Renal cortical epithelial cell (primary cell): ENCODE measurements at places on chromosomes 3 and 15. TPM values are rescaled to one million over a fixed set of nuclear protein-coding genes. Genes with fewer than 3 reads are reported as not detected.

Gene ZPLD1
- total RNA-seq: 58.6 and 74.8 TPM in 2 replicates

Gene GASK1A
- 0.25 and 0.87 TPM in 2 replicates for total RNA-seq

Gene P2RY14
- total RNA-seq: not detected in 2 replicates

Gene VPS39
- 26.4 and 62.5 TPM in 2 replicates for total RNA-seq

Gene TERC
- total RNA-seq: 16.7 and 685 TPM in 2 replicates

Gene CXCR6
- not detected in 2 replicates for total RNA-seq

Gene PRSS50
- total RNA-seq: 0.17 TPM in 1 of 2 replicates, not detected in the other

Gene KCNMB2
- not detected in 2 replicates for total RNA-seq

Gene TMEM39A
- total RNA-seq: 30.0 and 36.1 TPM in 2 replicates

Gene POLQ
- 0.45 and 3.8 TPM in 2 replicates for total RNA-seq

Gene THAP10
- 1.0 and 2.4 TPM in 2 replicates for total RNA-seq

Gene ANKDD1A
- total RNA-seq: 0.35 and 1.1 TPM in 2 replicates

Gene FILIP1L
- total RNA-seq: 18.9 and 111 TPM in 2 replicates

Gene PEX11A
- total RNA-seq: 3.3 and 11.6 TPM in 2 replicates

Gene ATP13A5
- not detected in 2 replicates for total RNA-seq

Gene PAQR9
- 0.17 and 0.20 TPM in 2 replicates for total RNA-seq

Gene TMEM40
- total RNA-seq: 0.10 and 3.3 TPM in 2 replicates

Gene ITIH1
- not detected in 2 replicates for total RNA-seq

Gene COPG1
- 240 and 286 TPM in 2 replicates for total RNA-seq

Gene AP3B2
- total RNA-seq: 0.17 and 1.5 TPM in 2 replicates

Gene TIMP4
- 0.25 and 0.69 TPM in 2 replicates for total RNA-seq

Gene ACTRT3
- 12.3 and 14.3 TPM in 2 replicates for total RNA-seq

Gene ZFAND6
- 203 and 290 TPM in 2 replicates for total RNA-seq

Gene ZNF660
- 1.4 and 5.4 TPM in 2 replicates for total RNA-seq

Gene TMPRSS7
- 0.15 TPM in 1 of 2 replicates, not detected in the other for total RNA-seq

Gene TMIE
- 0.25 and 0.35 TPM in 2 replicates for total RNA-seq

Gene APOD
- total RNA-seq: not detected in 2 replicates

Gene DNAJC17
- 16.2 and 24.7 TPM in 2 replicates for total RNA-seq

Gene TLE3
- total RNA-seq: 12.9 and 31.4 TPM in 2 replicates
